ENCODE measurements at places on chromosomes 7 and 10.

- no peak for DNase-seq
Measured at GRCh38 chr10:98055841-98056516, 25.6 kb upstream of the CRTAC1 start.

- DNase-seq = no peak
Measured at GRCh38 chr10:133196221-133196915, 33.6 kb upstream of the UTF1 start.

GRCh38 chr7:144594580-144594979 lies 191.1 kb upstream of the NOBOX start:
- no peak for DNase-seq

GRCh38 chr10:58318346-58318745 lies 16.5 kb upstream of the UBE2D1 start:
- DNase-seq = no peak

GRCh38 chr10:59582058-59582457 lies 127.6 kb downstream of the SLC16A9 start:
- no peak for DNase-seq

DNA sequence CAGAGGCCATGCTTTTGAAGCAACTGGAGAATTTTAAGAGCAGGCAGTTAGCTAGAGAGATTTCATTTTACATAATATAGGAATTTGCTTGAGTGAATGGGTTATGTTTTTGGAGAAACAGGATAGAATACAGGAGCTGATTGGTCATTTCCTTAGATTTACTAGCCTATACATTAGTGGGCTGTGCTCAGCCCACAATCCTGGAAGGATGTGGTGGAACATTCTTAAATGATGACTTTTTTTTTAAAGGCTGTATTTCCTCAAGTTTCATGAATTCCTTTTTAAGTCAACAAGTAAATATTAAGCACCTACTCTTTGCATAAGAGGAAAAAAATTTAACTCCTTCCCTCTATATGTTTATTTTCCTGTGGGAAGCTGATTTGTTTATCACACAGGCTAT lies 314.4 kb upstream of the BMPER start:
- DNase-seq = no peak

DNA sequence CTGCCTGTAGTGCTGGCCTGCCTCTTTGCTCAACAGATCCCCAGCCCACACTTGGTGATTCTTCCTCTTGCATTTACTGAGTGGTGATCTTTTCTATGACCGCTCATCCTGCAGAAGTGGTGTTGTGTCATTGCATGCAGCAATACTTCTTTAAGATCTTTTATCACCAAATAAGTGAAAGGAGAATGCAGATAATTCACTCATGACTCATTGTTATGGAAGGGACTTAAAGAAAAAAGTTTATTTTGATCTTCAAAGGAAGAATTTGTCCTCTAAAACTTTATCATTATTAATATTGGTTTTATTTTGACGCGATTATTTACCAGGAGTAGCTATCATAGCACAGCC lies 489.1 kb upstream of the CELF2 start:
- DNase-seq = no peak

- DNase-seq = no peak
Measured at GRCh38 chr7:3552499-3552898, 251.4 kb downstream of the SDK1 start.

- DNase-seq = no peak
Measured at GRCh38 chr10:14304046-14304445, 26.7 kb downstream of the FRMD4A start.

GRCh38 chr7:68676813-68677535 lies 921.3 kb upstream of the AUTS2 start:
- no peak for DNase-seq

- DNase-seq = no peak
Measured at GRCh38 chr10:126593968-126594701, 76.4 kb downstream of the C10orf90 start.

GRCh38 chr7:44187636-44188416 lies 1.4 kb downstream of the GCK start:
- DNase-seq = no peak

- no peak for DNase-seq
Measured at GRCh38 chr10:91201213-91201996, 19.1 kb upstream of the PCGF5 start.

- no peak for DNase-seq
Measured at GRCh38 chr7:12402365-12402725, 1.3 kb downstream of the VWDE start.

GRCh38 chr10:96496281-96496925 lies 17.3 kb downstream of the TLL2 start:
- no peak for DNase-seq

GRCh38 chr10:8260645-8261044 lies 206.2 kb downstream of the GATA3 start:
- no peak for DNase-seq

GRCh38 chr10:43754569-43755260 lies 106.0 kb upstream of the ZNF32 start:
- no peak for DNase-seq

GRCh38 chr10:52567247-52567580 lies 205.4 kb downstream of the MBL2 start:
- no peak for DNase-seq

DNA sequence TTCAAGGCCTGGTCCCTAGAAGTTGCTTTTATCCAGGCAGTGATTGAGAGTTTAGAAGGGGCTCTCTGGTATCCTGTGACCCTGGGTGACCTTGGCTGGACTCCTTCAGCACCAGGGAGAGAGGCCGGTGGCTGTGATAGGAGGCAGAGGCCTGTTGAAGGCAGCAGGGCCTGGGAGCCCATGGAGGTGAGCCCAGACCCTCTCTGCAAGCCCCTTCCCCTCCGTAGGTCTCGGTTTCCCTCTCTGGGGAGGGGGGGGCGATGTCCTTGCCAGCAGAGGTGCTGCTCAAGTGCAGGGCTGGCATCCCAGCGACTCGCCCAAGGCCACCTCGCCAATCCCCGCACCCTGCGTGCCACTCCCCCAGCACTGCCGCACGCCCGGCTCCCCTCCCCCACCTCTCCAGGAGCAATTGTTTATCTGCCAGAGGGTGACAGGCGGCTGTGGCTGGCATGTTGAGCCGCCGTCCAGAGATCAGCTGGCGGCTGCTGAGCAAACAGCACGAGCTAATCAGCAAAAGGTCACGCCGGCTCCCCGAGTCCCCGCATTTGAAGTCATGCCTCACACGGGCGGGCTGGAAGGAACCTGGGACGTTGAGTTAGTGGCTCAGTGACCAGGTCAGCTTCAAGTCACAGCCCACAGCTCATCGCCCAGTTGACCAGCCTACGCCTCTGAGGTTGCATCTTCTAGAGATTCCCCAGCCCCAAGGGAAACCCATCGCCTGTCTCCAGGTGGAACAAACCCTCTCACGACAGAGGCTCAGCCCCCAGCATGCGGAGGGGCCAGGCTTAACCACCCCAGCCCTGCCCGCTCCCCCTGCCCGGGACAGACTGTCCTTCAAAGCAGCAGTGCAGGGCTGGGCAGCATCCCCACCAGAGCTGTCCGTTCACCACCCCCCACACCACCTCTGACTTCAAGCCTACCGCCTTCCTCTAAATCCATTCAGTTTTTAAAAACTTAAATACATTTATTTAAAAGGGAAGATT lies 43.7 kb downstream of the ELFN1 start:
- DNase-seq = no peak

DNA sequence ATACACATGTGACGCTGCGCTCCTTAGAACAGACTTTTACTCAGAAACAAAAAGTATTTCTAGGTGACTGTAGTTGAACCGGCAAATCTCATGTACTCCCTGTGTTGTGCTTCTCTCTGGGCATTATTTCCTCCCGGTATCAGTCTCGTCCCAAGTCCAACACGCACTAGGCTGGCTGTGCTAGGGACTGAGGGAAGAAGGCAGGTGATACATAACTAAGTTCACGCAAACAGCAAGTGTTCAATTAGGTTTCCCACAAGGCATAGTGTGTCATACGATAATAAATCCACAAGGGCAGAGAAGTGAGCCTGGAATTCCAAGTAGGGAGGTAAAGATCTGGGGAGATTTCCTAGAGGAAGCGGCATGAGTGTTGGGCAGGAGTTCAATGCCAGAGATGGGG lies 20.4 kb downstream of the FAM53B start:
- no peak for DNase-seq

GRCh38 chr10:100998183-100998990 lies 1.2 kb upstream of the LZTS2 start:
- DNase-seq = no peak

DNA sequence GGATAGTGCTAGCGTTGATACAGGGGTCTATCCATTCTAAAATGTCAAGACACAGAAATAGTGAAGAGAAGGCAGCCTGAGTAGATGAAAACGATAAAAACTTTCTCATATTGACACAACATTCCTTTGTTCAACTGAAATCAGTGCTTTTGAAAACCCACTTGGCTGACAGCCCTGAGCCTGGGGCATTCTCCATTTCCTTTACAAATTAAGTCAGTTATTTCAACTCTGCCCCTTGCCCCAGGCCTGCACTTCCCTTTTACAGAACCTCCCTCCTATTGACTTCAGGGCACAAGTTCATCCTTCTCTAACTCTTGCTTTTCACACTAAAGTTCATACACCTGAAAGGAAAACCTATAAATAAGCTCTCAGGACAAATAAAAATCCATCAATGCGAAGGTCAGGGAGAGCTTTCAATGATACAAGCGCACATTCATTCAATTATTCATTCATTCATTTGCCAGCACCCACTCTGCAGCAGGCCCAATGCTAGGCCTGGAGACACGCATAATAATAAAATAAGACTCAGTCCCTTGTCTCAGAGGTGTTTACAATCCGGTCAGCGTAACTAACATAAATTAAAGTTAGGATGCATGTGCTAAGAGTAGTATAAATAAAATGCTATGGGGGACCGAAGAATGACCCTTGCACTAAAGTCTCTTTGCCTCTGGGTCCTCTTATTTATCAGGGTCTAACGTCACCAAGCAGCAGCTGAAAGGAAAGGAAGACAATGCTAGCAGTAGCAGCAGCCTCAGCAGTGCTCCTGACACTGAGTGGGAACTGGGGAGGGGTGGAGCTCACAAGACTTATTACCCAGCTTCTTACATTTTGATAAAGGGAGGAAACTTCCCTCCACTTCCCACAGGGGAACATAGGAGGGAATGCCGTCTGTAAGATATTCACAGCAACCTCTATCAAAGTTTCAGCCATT lies 134.8 kb downstream of the PDE1C start:
- DNase-seq = no peak

DNA sequence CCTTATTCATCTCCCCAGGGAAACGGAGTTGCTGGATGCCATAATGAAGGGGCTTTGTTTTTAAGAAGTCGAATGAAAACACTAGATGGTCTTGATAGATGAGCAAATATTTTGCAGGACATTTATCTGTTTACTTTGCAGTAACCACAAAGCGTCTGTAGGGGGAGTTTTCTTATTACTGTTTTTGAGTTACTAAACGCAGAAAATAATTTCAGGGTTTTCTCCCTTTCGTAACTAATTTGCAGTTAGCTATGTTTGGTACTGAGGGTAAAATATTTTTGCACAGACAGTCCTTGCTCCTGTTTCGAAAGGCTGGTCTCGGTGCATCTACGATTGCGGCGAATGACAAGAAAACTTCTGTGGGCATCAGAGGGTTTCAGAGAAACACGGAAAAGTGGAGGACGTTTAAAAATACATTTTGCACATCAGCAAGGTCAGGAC lies 505.6 kb upstream of the MKI67 start:
- DNase-seq = no peak

DNA sequence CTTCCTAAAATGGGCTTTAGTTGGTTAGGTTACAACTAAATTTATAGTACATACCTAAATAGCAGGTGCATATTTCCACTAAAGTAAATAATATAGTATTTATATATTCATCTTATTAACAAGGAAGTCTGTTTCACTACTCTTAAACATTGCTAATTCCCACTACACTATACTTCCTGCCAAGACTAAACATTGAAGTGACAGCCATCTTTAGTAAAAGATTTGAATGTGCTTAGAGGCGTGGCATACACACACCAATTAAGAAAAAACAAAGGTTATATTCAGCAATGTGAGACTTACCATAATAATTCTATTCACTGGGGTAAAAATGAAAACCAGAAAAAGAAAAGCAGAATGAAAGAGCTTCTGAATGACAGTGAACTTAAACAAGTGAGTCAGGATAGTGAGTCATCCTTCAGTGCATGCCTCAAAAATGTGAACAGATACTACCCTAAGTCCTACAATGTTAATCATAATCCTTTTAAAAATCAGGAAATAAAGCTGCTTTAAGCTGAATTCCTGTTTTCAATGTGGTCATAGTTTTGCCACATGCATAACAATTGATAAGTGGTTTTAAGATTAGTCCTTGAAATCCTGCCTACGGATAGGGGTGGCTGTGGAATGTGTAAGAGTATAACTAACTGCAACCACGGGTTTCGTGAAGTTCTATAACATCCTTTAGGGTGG lies 59.4 kb downstream of the USP6NL start:
- DNase-seq = no peak

DNA sequence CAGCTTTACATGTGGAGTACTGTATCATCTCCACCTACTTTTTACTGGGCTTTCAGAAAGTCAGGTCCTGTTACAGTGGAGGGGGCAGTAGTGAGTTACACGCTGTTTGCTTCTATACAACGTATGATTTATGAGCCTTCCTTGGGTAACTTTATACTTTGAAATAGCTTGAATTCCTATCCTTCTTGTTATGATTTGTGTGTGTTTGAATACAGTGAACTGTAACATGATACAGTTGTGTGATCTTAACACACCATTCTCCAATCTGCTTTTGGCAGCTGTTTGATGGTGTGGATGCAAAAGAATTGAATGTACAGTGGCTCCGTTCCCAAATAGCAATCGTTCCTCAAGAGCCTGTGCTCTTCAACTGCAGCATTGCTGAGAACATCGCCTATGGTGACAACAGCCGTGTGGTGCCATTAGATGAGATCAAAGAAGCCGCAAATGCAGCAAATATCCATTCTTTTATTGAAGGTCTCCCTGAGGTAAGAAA lies 41.7 kb downstream of the SP8 start:
- no peak for DNase-seq

GRCh38 chr10:88759366-88760101 lies at the start of gene LIPN:
TSS of gene LIPN (plus strand) at chr10:88760020. CDS start at chr10:88761406, 1,386 bp downstream.
- DNase-seq = no peak

DNA sequence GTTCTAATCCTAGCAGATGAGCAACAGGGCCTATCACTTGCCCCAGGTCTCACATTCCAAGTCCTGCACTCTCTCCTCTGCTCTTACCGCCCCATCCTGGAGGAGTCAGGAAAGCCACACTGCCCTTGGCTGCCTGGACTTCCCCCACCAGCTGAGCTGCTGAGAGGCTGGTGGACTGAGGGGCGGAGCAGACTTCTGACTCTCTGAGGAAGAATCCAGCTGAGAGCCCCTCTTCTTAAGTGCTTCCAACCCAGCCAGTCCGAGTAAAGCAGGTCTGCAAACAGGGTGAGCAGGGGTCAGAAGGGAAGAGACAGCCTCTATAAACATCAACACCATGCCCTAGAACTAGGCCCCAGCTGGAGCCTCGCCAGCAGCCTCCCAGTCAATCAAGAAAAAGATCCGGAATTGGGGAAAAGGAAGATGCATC lies 92.4 kb upstream of the TMEM72 start:
- no peak for DNase-seq

DNA sequence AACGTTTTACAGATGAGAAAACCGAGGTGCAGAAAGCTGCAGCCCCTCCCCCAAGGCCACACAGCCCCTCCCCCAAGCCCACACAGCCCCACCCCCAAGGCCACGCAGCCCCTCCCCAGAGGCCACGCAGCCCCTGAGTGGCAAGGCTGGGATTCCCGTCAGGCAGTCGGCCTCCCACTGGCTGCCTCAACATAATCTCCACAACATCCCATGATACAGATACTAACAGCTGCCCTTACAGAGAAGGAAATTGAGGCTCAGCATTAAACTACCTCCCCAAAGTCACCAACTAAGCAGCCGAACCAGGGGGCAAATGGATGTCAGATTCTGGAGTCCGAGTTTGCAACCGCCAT lies 15.9 kb downstream of the SH3PXD2A start:
- no peak for DNase-seq

Data from thoracic aorta (tissue), 2 donors.